ENCODE measurements at places on chromosomes 6 and 20.

DNA sequence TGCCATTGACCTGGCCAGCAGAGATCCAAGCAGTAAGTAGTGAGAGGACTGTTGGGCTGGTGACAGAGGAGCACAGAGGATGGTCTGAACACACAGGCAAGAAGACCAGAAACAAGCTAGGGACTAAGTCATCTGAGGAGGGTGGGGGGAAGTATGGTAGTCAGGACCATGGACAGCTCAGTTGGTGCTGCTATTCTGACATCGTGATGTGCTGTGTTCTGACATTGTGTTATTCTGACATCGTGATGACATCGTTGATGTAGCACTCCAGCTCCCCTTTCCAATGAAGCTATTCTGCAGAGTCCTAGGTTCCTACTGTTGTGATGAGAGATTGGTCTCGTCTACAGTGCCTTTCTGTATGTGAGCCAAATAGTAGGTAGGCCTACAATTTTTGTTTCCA lies 28.7 kb downstream of the CFAP206 start:
- peak; percentile 66 for DNase-seq

DNA sequence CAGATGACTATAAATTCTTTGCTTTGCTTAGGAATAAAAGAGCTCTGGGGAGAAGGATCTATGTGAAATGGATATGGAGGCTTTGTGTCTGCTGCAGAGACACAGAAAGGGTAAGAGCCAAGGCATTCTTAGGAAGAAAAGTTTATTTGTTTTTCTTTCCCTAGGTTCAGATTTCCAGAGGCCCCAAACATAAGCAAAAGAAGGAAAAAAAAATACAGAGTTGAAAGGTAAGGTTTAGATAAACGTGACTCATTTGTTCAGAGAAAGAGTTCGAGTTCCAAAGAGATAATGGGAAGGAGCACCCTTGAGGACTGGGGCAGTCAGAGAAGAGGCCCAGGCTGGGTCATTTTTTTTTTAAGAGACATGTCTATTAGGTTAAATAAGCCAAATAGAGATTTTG lies 27.4 kb upstream of the BMP5 start:
- DNase-seq = no peak

GRCh38 chr6:125414507-125414906 lies 112.7 kb upstream of the HDDC2 start:
- no peak for DNase-seq

DNA sequence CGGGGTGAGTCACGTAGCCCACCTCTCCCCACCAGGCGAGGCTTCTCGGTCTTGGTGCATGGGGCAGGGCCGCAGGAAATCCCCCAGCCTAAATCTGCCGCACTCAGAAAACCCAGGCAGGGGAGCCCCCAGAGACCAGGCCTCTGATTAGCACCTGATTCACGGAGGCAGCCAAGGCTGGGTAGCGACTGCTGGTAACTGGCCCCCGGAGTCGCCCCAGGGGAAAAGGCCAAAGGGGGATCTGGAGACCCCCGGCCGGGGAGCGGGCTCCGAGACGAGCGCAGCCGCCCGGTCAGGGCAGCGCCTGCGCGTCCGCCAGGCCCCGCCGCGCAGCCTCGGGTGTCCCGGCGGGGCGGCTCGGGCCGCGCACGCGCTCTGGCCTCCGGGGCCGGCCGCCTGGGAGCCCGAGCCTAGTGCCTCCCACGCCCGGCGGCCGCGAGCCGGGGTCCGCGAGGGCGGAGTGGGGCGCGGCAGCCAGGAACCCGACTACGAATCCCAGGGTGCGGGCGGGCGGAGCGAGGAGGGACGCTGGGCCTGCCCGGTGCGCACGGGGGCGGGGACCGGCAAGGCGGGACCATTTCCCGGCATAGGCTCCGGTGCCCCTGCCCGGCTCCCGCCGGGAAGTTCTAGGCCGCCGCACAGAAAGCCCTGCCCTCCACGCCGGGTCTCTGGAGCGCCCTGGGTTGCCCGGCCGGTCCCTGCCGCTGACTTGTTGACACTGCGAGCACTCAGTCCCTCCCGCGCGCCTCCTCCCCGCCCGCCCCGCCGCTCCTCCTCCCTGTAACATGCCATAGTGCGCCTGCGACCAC lies at the start of gene DUSP22:
Gene DUSP22, plus strand, starts transcription at position 791 of the 809 bp plus-strand sequence. CDS start 53 bp downstream, outside the sequence.
- peak; percentile 83 for DNase-seq

GRCh38 chr6:144574796-144575195 lies 289.7 kb downstream of the UTRN start:
- no peak for DNase-seq

DNA sequence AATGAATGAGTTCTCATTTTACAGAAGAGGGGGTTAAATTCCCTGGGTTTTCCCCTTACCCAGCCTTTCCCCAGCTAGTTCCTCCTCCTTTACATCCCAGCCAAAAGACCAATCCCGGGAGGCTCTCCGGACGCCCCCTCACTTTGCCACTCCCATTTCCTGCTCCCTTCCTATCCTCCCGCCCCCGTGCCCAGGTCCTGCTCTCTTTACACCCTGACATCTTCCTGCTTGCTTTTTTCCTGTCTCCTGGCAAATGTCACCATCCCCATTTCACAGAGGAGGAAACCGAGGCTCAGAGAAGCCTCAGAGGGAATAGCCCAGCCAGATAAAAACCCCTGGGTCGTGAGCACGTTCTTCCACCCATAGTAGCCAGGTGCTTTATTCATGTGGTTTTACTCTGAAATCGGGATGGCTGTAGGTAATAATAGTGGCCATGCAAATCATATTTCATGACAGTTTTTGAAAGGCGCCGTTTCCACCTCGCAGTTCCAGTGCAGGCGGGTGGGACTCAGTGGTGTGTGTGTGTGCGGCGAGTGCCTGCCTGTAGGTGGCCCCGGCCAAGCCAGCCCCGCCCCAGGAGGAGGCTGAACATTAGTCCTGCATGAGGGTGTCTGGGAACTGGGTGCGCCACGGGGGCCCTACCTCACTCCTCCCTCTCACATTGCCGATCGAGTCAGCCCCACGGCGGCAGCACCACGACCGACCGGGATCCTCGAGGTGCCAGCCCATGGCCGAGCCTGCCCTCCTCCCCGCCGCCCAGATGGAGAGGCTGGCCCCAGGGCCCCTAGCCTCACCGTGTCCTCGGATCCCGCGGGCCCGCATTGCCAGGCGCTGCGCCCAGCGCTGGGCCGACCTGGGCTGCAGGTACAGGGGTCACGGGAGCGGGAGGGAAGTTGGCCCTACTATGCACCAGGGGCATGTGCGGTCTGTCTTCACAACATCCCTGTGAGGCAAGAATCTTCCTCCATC lies at the start of gene ARHGAP40:
Gene ARHGAP40, plus strand, starts transcription at position 594 of the 969 bp plus-strand sequence.
- no peak for DNase-seq

GRCh38 chr6:81787313-81788068 lies 35.0 kb upstream of the TENT5A start:
- DNase-seq = no peak

GRCh38 chr6:392441-393390 lies 1.2 kb downstream of the IRF4 start:
- DNase-seq = no peak

DNA sequence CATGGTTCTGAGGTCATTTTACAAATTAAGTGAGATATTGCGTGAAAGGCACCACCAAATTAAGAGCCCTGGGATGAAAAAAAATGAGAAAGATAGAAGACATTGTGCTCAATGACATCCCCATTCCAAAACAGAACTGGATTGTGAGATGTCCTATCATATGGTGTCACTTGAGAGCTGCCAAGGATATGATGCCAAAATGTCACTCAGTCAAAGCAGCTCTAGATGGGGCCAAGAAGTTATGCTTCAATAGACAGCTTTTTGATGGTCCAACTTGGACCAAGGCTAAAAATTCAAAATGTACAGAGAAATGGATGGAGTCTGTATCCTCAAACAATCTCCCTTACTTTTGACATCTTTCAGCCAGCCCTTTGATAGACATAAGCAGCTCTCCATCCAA lies 180.8 kb downstream of the UST start:
- no peak for DNase-seq

All from fibroblast of skin of right biceps (primary cell).